Head of caudate nucleus (tissue), 42 donors: ENCODE measurements at places on chromosomes 16 and 17.

DNA sequence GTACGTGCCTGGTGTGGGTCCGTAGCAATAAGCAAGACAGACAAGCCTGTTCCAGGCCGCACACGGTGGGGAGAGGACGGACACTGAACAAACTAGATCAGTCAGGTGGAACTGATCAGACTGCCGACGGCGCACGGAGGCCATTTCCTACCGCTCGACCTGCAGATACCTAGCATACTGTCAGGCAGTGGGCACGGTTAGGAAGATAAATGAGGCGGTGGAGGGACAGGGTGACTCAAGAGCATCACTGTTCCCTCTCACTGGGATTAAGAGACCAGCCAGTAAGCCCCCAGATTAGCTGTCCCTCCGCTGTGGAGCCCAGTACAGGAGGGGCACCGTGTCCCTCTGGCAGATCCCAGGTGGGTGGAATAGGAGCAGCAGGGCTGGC is 4.8 kb downstream of the AANAT start:
- DNase-seq = no peak

DNA sequence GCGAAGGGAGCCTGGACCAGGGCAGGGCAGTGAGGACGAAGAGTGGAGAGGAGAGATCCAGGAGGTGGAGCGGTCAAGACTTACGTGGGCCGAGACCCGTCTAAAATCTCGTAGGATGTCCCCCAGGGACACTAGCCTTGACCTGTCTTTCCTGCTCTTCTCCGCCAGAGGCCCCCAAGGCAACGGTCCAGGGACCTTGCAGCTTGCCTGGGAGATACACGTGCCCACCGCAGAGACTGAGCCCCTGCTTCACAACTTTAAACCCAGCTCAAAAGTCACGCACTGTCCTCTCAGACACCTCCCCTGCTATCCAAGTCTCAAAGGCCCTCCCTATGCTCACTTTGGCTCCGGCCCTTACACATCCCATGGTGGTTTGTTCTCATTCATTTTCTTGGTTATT is 9.4 kb downstream of the TIGD7 start:
- DNase-seq = peak; percentile 30

DNA sequence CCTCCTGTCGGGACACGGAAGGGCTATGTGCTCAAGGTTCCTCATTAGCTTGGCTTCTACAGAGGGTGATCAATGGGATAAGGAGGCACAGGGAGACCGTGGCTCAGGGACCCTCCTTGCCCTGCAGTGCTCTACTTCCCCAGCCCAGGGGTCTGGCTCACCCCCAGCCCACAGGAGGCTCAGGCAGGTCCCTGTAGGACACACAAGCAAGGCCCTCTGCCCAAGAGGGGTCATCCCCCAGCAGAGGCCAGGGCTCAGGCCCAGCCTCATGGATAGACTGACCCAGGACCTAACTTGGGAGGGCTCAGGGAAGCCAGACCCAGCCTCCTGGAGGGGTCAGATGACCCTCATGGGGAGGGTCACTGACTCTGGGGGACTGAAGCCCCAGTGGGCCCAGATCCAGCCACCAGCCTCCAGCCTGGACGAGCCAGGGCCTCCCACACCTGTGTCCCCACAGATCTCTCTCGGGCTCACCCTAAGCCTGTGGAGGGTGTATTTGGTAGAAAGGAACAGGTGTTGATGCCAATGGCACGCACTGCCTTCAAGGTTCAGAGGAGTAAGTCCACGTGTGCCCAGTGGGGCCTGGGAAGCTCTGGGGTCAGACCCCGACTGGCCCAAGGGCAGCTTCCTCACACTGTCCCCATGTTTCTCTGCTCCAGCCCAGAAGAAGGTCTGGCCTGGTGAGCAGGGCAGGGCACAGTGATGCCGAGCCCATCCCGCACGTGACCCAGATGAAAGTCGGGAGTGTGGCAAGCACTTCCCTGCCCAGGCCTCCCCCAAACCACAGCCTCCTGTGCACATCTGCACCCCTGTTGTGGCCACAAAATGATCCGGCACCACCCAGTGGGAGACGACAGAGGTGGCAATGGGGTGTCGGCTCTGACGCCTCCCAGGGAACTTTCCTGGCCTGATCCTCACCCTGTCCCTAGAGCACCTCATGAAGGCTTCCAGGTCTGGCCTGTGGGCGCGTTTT is 10.9 kb upstream of the KRTAP17-1 start:
- DNase-seq = no peak

DNA sequence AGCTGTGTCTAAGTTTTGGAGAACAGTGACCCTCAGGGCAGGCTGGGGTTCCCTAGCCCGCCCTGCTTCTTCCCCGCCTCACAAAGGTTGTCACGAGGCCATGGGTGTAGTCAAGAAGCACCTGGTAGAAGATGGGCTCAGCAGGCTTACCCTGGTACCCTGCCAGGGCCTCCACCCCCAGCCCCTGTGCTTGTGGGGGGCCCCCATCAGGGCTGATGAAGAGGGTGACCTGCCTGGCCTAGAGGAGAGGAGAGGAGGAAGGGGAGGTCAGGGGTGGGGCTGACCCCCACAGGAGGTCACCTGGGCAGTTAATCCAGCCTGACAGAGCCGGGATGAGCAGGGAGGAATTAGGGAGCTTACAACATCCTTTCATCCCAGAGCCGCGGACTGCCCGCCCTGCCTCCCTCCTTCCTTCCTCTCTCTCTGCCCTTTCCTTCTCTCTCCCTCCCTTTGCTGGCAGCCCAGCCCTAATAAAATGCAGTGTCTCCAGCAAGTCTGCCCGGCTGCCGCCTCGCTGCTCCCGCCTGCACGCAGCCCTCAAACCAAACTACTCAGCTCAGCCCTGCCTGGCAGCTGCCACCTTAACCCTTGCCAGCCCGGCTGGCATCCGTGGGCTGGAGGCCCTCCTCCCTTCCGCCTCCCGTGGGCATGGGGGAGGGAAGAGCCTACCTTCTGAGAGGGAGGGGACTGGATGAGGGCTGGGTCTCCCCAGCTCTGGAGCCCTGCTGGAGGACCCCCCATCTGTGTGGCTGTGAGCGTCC is 7.2 kb downstream of the DLX3 start:
- DNase-seq = no peak

GRCh38 chr16:65725156-65725845 is 603.4 kb upstream of the CDH11 start:
- DNase-seq = no peak

DNA sequence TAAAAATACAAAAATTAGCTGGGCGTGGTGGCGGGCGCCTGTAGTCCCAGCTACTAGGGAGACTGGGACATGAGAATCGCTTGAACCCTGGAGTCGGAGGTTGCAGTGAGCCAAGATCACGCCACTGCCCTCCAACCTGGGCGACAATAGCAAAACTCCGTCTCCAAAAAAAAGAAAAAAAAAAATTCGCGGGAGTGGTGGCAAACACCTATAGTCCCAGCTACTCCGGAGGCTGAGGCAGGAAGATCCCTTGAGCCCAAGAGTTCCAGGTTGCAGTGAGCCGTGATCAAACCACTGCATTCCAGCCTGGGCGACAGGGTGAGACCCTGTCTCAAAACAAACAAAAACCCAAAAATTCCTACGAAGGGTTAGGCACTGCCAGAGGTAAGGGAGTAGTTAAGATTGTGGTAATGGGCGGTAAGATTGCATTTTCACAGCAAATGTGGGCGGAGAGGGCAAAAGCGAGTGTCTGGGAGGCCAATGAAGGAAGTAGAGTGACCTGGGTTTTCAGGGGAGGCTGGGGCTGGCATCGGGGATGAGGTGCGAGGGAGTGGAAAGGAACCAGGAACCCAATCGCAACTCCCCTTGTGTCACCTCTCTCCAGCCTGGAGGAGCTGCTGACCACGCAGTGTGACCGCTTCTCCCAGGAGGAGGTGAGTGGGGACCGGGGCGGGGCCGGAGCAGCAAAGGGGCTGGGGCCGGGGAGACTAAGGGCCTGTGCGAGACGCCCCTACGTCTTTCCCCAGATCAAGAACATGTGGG is 2.6 kb downstream of the MYL11 start:
- no peak for DNase-seq

DNA sequence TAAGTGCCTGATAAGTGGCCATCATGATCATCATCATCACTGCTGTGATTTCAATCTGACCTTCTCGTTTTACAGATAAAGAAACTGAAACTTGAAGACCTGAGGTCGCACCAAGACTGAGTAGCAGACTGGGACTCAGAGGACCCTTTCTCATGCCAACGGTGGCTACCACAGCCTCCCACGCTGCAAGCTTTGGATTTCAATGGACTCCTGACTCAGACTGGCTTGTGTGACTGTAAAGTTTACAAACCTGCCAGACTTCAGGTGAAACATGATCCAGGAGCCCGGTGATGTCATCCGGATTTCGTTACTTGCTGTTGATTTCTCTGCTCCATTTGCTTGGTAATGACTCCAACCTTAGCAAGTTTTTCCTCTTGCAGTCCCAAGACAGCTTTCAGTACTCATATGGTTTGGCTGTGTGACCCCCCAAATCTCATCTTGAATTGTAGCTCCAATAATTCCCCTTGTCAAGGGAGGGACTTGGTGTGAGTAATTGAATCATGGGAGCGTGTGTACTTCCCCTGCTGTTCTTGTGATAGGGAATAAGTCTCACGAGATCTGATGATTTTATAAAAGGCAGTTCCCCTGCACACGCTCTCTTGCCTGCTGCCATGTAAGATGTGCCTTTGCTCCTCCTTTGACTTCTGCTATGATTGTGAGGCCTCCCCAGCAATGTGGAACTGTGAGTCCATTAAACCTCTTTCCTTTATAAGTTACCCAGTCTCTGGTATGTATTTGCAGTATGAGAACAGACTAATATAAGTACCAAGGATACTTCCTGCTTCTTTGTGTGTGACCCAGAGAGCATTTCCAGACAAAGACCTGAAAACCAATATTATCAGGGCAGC is 26.7 kb upstream of the IRX6 start:
- DNase-seq = no peak

DNA sequence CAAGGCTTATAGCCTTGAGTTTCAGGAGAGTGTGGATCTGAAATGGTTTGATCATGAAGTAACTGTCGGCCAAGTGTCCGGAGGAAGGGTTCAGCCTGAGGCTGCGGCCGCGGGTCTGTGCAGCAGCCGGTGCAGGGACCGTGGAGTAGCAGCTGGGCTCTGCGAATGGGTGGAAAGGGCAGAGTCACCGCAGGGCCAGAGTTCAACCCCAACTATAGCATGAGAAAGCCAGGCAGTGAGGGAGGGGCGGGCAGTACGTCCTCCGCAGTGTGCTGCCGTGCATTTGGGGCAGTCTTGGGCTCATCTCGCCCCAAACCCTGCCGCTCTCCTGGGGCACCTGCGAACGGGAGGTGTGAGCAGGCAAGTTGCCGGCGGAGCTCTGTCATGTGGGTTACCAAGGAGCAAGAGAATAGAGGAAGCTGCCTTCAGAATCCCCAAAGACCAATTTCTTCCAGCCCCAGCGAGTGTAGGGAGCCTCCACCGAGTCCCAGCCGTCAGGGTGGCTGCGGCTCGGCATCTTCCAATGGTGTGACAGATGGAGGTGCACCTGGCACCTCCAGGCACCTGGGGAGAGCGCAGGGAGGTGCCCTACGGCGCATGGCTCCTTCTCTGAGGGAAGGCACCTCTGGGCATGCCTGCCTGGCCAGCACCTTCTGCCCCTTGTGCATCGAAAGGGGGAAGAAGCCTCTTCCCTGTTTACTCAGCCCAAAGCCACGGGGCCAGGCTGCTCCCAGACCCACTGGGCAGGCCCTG is 87.3 kb downstream of the RPA1 start:
- no peak for DNase-seq

GRCh38 chr17:48565022-48565554 is 13.1 kb downstream of the HOXB4 start:
- no peak for DNase-seq

- no peak for DNase-seq
Measured at GRCh38 chr16:11610580-11610979, 23.9 kb upstream of the LITAF start.

DNA sequence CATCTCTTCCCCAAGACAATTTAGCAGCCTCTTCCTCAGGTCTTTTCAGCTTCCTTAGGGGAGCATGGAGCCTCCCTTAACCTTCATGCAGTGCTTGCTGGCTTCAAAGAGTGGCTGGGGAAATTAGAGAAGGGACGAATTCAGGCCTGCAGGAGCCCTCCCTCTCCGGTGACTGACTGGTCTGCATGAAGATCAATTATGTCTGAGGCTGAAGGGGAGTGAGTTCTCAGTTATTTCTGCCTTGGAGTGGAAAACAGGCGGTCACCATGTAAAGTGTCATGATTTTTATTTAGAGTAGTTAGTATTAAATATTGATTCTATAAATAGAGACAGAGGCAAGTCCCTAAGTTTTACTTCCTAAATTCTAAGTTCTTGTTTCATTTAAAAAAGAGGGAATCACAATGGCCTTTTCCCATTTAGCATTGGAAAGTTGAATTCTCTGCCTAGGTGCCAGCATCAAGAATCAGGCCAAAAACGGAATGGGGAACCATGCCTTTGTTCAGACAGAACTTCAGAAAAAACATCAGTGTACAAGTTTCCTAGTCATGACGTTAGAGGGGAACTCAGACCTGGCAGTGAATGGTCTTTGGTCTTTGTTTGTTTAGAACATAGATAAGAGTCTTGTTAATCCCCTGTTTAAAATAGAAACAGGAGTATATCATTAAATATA is 4.4 kb downstream of the GABARAPL2 start:
- DNase-seq = no peak

DNA sequence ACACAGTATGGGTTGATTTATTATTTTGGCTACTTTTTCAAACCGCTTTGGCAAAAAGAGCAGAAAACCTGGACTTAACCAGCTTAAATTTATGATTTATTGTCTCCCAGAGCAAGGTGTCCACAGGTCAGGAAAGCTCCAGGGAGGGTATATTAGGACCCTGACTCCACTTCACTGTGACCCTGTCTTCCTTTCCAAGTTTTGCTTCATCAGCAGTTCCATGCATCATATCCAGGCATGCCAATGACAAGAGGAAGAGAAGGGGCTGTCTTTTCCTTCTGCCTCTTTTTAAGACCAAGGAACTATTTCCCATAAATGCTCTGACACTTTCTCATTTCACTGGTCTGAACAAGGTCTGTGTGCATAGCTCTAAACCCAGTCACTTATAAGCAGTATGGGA is 316.8 kb downstream of the CA10 start:
- DNase-seq = no peak

DNA sequence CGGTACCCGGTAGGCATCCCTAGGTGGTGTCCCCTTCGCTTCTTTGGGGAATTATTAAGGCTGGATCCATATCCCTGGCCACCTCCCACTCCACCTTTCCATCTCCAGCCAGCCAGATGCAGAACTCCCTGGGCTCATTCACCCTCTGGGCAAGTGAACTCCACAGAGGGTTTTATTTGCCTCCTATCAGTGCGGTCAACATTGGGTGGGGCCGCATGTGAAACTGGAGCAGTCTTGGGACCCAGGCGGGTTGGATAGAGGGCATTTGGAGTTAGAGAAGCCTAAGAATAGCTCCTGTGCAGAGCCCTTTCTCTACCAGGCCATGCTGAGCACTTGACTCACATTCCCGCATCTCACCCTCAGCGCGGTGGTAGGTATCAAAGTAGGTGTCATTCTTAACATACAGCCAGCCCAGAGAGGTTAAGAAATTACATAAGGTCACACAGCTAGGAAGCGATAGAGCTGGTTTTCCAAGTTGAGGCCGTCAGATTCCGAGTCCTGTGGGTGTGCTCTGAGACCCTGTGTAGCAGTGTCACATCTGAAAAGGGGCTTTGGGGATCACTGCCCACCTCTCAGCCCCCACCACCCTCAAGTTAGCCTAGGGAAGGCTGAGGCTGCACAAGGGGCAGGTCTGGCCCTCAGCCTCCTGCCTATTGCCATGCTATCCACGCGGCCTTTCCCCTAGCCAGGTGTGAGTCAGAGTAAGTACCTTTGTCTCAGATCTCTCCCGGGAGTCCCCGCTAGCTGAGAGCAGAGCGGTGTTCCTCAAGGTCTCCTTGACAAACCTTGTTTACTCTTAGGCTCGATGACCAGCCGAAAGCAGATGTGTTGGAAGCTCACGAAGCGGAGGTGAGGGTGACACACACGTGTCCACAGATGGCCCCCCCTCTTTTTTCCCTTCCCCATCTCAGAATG is 26.9 kb upstream of the LGALS9 start:
- no peak for DNase-seq

- no peak for DNase-seq
Measured at GRCh38 chr17:38768417-38768816, 15.9 kb downstream of the PSMB3 start.
